ENCODE measurements at places on chromosomes 16 and 17.

- DNase-seq = no peak
Measured at GRCh38 chr17:55625521-55625920, 97.1 kb downstream of the TMEM100 start.

GRCh38 chr17:60421273-60422161 lies 772 bp upstream of the CHCT1 start:
- DNase-seq = peak; percentile 55

GRCh38 chr17:9056566-9056965 lies 35.3 kb downstream of the NTN1 start:
- DNase-seq = no peak

- DNase-seq = no peak
Measured at GRCh38 chr17:38595892-38596291, 9.9 kb downstream of the SRCIN1 start.

DNA sequence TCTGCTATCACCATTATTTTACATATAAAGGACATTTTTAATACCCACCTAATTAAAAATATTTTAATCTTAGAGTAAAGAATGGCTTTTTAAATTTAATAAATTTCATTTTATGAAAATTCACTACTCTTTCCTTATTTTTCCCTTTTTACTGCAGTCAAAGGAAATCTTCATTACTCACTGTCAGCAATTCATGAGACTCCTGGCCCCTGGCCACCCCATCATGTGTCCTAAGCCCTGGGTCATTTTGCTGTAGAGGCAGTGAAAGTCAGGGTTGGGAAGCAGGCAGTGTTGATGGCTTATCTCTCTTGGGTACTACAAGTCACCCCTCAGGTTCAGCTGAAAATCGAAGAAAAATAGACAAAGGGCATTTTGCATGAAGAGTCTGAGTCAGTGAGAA lies 468.6 kb upstream of the CCL2 start:
- no peak for DNase-seq

DNA sequence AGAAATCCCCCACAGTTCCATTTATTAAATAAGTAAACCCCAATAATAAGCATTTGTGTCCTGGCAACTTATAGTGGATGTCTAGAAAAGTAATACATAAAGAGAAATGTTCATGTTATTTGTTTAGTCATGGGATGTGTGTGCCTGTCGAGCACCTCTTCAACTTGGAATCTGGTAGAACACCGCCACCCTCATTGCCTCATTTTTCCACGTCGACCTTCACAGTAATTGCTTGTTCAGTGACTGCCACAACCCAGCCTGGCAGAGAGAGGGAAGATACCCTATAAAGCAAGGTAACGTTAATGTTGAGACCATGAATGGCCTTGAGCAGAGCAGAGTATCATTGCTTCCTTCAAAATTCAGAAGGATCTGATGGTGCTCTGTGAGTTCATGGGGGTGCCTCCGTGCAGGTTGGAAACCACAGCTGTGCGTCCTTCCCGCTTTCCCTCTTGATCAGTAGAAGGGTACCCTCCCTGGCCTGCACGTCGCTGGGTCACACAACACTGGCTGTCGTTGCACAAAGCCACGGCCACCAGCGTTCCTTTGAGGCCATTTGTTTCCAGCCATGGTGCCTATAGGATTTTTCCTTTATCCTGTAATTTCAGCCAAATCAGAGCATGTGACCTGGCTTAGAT lies 3.7 kb upstream of the DNASE1 start:
- no peak for DNase-seq

- DNase-seq = no peak
Measured at GRCh38 chr16:84531671-84532111, 27.2 kb upstream of the MEAK7 start.

GRCh38 chr16:28217326-28217725 lies 5.6 kb upstream of the XPO6 start:
- no peak for DNase-seq

DNA sequence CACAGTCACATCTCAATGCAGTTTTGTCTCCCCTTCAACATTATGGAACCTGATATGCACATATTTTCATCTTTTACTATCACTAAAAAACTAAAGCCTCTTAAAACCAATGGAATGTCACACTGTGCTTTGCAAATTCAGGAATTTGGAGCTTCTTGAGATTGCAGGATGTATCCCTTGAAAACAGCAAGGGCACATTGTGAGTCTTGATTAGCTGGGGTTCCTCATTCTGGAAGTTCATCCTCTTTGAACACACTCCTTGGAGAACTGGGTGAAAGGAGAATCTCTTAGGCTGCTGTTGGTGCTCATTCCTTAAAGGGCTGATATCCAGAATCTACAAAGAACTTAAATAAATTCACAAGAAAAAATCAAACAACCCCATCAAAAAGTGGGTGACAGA lies 21.1 kb upstream of the MYOCD start:
- no peak for DNase-seq

- no peak for DNase-seq
Measured at GRCh38 chr17:20706751-20707373, 127.3 kb downstream of the CDRT15L2 start.

GRCh38 chr16:15948532-15949209 lies 745 bp upstream of the ABCC1 start:
- no peak for DNase-seq

All from choroid plexus epithelial cell (primary cell).